ENCODE measurements at places on chromosomes 5 and 9.
A peak's percentile ranks its signal among the peaks of the same experiment; 100 is the strongest.

DNA sequence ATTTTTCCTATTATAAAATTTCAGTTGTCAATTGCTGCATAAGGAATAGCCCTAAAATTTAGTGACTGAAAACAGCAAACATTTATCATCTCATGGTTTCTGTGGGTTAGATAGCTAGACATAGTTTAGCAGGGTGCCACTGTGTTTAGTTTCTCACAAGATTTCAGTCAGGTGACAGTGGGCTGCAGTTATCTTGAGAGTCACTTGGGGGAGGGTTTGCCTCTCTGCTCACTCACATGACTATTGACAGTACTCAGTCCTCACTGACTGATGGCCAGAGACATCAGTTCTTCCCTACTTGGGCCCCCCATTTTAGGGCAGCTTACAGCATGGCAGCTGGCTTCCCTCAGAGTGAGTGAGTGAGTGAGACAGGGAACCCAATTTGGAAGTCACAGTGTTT, 42.0 kb downstream of the PBX3 start:
- no peak for DNase-seq

DNA sequence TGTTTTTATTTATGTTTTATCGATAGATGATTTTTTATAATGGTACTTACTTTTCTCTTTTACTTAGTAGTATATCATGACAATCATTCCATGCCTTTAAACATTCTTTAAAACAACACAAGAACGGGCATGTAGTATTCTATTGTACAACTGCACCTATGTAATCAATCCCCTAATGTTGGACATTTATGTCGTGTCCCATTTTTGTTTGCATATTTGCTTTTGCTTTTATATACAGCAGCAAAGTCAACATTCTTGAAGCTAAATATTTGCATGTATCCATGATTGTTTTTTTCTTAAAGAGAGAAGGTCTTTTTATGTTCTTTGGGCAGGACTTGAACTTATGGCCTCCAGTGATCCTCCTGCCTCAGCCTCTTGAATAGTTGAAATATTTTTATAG, 527.0 kb upstream of the CLINT1 start:
- no peak for DNase-seq

DNA sequence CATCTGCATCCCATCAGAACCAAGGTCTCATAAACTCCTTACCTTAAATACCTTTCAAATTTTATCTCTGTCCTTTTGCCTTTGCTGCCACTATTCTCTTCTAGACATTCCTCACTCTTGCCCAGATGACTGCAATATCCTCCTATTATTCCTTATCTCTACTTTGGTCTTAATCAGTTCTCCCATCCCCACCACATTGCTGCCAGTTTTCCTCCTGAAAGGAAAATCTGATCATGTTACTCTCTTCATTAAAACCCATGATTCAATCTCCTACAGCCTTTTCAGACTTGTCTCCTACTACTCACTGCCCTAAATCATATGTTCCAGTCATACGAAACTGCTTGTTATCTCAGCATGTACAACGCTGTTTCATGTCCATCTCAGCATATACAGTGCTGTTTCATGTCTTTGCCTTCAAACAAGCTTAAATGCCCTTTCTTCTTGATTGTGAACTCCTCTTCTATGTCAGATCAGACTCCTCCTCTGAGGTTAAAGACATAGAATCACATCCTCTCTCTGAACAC, 152.6 kb upstream of the FST start:
- no peak for DNase-seq

DNA sequence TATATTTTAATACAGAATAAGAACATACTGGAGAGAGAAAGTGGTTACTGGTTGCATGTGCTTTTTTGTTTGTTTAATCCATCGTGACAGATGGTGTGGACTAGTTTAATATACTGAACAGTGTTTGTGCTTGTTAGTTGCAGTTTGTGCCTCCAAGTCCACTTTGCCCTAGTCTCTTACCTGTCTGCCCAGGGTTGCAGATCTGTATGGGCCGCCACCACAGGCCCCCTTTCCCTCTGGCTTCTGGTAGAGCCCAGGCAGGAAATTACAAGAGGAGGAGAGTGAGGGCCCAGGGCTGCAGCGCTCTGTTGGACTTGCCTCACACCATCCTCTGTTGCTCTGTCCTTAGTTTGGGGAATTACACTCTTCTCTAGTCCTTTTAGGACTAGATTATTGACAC, 166.4 kb downstream of the KDM4C start:
- DNase-seq, result no peak

GRCh38 chr9:123851851-123852250, 78.1 kb downstream of the DENND1A start:
- no peak for DNase-seq

- no peak for DNase-seq
Measured at GRCh38 chr9:106864373-106865143, 1.6 kb downstream of the ZNF462 start.

DNA sequence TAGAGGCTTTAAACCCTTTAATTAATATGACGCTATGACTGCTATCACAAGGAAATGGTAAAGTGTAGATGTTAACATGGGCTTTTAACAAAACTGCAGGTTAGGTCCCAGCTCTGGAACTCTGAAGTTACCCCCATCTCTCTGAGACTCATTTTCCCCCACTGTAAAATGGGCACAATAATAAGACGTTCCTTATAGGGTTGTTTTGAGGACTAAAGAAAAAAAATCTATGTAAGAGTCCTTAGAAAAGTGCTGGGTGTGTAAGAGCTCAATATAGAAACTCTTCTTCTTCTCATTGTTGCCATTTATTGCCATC, 45.8 kb upstream of the STK32A start:
- DNase-seq, result no peak

DNA sequence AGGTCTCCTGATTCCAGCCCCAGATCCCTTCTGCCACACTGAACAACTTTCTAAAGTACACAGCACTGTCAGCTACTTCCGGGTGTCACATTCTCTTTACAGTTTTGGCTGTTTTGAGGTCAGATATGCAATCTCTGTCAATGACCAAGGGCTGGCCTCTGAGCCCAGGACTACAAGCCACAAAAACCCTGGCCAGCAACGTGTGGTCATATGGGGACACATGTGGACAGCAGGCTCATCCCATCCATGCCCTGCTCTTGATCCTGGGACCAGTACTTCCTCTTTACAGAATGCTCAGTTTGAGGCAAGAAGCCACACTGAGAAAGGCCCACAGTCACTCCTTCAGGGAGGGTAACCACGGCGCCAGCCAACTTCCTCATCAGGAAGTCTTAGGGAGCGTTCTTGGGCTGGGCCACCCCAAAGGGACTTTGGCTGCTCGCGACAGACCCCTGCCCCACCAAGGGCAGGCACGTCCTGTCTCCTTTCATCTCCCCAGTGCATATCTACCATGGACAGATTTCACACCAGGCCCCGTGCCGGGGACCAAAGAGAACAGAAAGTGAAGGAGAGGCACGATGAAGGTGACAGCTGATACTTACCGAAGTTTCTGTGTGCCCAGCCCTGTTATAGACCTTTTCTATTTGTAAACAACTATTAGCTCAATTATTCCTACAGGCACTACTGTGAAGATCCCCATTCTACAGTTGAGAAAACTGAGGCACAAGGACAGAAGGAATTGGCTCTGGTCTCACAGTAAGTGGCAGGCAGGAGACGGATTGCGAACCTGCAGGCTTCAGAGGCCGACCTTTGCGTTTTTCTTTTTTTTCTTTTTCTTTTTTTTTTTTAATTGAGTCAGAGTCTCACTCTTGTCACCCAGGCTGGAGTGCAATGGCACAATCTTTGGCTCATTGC, 37.3 kb downstream of the STK10 start:
- no peak for DNase-seq

DNA sequence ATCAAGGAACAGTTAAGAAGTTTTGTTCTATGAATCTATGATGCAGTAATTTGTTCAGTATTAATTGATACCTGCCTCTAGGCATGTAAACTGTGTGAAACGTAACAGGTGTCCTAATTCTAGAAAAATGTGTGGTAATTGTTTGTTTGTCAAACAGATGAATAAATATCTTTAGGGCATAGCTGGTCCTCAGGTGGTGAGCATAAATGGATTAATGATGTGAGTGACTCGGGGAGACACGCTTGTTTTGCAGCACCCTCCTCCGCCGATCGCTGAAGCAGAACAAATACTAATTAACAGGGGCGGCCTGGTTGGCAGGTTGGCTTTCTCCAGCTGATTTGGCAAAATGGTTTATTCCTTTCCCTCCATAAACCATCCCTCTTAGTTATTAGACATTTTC, 88.8 kb downstream of the TLE4 start:
- peak; percentile 74 for DNase-seq

- no peak for DNase-seq
Measured at GRCh38 chr9:83701769-83702168, 6.0 kb downstream of the UBQLN1 start.

GRCh38 chr5:136811086-136811485, 445.7 kb upstream of the TRPC7 start:
- no peak for DNase-seq

- DNase-seq, result no peak
Measured at GRCh38 chr9:121298689-121299466, 30.9 kb downstream of the GSN start.

DNA sequence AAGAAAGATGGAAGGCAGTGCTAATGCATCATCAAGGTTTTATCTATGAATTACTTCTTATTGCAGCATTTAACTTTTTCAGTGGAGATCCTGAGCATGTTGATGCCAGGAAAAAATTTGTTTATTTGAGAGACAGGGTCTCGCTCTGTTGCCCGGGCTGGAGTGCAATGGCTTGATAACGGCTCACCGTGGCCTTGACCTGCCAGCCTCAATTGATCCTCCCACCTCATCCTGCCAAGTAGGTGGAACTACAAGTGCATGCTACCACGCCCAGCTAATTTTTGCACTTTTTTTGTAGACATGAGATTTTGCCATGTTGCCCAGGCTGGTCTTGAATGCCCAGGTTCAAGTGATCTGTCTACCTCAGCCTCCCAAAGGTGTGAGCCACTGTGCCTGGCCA, 47.2 kb downstream of the AOPEP start:
- no peak for DNase-seq

- DNase-seq, result no peak
Measured at GRCh38 chr9:92717201-92718085, 47.2 kb downstream of the BICD2 start.

DNA sequence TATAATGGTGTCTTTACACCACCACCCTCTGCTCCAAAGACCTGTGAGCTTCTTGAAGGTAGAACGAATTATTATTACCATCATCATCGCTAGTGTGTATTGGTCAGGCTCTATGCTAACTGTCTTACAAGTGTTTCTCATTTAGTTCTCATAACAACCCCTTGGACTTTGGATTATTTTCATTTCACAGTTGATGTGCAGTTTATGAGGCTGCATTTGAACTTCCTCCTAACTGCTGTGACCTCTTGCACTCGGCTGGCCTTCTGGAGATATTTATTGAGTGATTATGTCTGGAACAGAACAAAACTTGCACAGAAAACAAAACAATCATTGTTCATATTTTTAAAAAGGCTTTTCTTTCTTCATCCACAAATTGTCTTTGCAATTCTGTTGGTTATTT, 306.3 kb upstream of the SGCD start:
- no peak for DNase-seq

- DNase-seq, result no peak
Measured at GRCh38 chr5:111580956-111581355, 68.6 kb upstream of the STARD4 start.

- DNase-seq, result no peak
Measured at GRCh38 chr5:115372146-115372545, 75.7 kb upstream of the CCDC112 start.

DNA sequence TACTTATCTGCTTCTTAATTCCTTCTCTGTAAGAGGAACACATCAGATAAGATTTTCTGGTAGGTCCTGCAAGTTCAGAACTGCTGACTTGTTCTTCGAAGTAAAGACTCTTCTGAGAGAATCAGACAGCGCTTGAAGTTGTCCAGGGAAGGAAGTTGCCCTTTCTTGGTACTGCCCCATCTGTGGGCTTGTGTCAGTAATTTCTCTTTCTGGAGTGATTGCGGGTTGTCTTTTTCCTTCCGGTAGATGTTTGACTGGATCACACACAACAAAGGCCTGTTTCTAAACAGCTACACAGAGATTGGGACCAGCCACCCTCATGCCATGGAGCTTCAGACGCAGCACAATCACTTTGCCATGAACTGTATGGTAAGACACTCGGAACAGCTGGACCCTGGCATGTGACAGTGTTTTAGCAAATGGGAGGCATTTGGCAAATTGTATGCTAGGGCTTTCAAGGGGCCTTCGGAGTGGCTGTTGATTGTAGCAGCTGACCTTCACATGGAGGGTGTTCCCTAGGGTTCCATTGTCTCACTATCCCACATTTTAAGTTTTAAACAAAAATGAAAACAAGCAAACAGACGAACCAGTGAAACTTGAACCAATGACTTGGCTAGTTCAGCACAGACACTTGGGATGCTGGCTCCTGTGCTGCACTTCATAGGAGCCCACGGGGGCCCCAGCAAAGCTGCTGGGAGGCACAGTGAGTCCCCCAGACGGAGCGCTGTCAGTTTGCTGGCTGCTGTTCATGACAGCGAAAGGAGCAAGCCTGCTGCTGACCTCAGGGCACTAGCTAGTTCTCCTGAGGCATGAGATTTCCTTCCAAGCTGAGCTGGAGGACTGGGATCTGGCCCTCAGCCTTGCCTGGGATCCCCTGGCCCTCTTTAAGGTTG, 149.9 kb downstream of the TRIO start:
- no peak for DNase-seq

GRCh38 chr5:139745800-139746690, 49.6 kb upstream of the PSD2 start:
- no peak for DNase-seq

DNA sequence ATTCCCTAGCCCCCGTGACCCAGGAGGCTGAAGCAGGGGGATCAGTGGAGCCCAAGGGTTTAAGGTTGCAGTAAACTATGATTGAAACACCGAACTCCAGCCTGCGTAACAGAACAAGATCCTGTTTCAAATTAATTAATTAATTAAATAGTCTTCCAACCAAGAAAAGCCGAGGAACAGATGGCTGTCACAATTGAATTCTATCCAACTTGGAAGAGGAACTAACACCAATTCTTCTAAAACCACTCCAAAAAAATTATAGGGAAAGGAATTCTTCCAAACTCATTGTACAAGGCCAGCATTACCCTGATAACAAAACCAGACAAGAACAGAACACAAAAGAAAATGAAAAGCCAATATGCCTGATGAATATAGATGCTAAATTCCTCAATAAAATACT, 43.4 kb upstream of the RGS7BP start:
- DNase-seq, result no peak

DNA sequence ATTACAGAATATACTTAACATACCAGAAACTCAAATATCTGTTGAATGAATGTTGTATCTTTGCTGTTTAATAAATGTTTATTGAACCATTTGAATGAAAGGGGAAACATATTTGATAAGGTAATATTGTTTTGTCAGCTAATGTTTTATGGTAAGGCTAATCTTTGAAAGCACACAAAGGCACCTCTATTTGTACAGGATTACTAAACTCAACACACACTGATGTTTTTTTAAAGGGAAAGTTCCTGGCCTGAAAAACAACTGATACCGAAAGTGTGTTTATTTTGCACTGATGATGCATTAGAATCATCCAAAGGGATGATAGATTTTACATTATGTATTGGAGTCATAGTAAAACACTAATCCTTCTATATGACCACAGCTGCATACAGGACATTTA, 82.5 kb downstream of the ADCY2 start:
- no peak for DNase-seq

GRCh38 chr9:114012126-114012525, 66.0 kb downstream of the AMBP start:
- no peak for DNase-seq

- DNase-seq, result peak; percentile 43
Measured at GRCh38 chr9:84697509-84698114, 28.1 kb downstream of the NTRK2 start.

GRCh38 chr9:36306471-36307306, 48.4 kb upstream of the GNE start:
- DNase-seq, result no peak

GRCh38 chr5:68012429-68012828, 203.1 kb upstream of the PIK3R1 start:
- DNase-seq, result no peak

GRCh38 chr5:82107267-82107666, 135.4 kb downstream of the ATG10 start:
- no peak for DNase-seq

Measured in NCI-H1930 (cell line).